T-helper 9 cell (primary cell): ENCODE measurements at places on chromosomes 16 and 17.

DNA sequence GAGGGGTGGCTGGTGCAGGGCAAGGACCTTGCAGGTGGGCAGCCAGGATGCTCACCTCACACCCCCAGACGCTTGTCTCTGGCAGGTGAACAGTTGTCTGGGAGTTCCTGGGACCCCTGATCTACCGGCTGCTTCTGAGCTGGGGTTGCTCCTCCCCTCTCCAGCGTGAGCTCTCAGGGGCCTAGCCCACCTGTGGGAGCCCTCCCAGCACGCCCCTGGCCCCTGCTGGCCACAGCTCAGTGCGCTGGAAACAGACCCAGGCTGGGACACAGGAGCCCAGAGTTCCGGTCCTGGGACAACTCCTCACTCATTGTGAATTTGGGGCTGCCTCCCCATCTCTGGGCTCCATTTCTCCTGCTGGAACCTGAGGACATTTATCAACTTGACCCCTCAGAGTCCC is 30.3 kb downstream of the ARHGAP23 start:
- no peak for DNase-seq

GRCh38 chr17:47304186-47304585 is 19.6 kb upstream of the EFCAB13 start:
- no peak for DNase-seq

- no peak for DNase-seq
These were observed 1.1 kb downstream of the SLC16A3 start for GRCh38 chr17:82229698-82230608.

- no peak for DNase-seq
These were observed 2.3 kb upstream of the DLX3 start for GRCh38 chr17:49997301-49997650.

- DNase-seq, result peak; percentile 57
These were observed 39.3 kb downstream of the MYO18A start for GRCh38 chr17:29140631-29141513.

- no peak for DNase-seq
These were observed 476.0 kb downstream of the SLC39A11 start for GRCh38 chr17:72616447-72616846.

- DNase-seq, result no peak
These were observed 120.3 kb upstream of the MON1B start for GRCh38 chr16:77070683-77071082.

DNA sequence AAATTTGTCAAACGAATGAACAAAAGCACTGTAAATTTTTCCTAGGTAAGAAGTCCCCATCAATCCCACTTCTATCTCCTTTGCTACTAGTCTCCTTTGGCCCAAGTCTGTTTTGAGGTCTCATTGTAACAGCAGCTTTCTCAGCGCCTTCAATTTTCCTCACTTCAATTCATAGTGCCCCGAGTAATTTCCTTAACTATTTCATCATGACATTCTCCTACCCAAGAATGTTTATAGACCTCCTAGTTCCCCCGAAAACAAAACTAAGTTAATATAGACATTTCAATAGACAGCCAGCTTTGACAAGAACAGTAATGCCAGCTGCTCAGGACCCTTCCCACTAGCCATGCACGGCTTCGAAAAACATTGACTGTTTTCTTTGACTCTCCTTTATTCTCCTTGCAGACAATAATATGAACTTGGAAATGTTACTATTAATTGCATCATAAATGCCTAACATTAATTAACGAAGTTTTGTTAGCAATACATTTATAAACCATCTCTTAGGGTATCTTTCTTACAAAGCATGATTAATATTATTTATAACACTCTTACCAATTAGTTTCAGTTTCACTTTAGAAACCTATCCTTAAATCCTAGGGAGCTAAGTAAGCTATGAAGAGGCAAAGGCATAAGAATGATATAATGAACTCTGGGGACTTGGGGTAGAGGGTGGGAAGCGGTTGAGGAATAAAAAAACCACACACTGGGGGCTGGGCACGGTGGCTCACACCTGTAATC is 22.8 kb downstream of the GLG1 start:
- DNase-seq, result no peak

- no peak for DNase-seq
These were observed 112.9 kb upstream of the SMURF2 start for GRCh38 chr17:64774888-64775540.
